ENCODE measurements at places on chromosomes 5 and 9.

GRCh38 chr5:52856564-52856963, 68.8 kb downstream of the ITGA1 start:
- no peak for DNase-seq

GRCh38 chr9:6153425-6153824, 62.2 kb upstream of the IL33 start:
- DNase-seq = no peak

GRCh38 chr9:1101846-1102641, 51.9 kb downstream of the DMRT2 start:
- no peak for DNase-seq

GRCh38 chr5:31587546-31587945, 51.4 kb upstream of the PDZD2 start:
- DNase-seq = no peak

DNA sequence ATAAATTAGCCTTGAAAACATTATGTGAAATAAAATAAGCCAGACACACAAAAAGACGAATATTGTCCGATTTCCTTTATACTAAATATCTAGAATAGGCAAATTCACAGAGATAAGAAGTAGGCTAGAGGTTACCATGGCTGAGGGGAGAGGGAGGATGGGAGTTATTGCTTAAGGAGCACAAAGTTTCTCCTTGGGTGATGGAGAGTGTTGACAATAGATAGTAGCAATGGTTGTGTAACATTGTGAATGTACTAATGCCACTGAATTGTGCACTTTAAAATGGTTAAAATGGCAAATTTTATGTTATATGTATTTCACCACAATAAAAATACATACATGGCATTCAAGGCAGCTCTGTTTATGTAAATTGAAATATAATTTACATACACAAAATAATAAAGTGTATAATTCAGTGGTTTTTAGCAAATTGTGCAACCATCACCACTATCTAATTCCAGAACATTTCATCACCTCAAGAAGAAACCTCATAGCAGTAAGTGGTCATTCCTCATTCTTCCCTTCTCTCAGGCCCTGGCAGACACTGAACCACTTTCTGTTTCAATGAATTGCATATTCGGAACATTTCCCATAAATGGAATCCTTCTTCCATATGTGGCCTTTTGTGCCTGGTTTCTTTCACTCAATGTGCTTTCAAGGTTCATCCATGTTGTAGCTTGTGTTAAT, 59.2 kb downstream of the NDST1 start:
- no peak for DNase-seq

GRCh38 chr5:170426149-170426767, 37.1 kb upstream of the KCNMB1 start:
- DNase-seq = no peak

GRCh38 chr9:132114102-132114707, 34.5 kb upstream of the MED27 start:
- peak; percentile 24 for DNase-seq

GRCh38 chr5:129063483-129064113, 31.0 kb upstream of the ISOC1 start:
- peak; percentile 68 for DNase-seq

- DNase-seq = no peak
Observed at GRCh38 chr5:166382031-166382430, 1909.4 kb upstream of the WWC1 start.

GRCh38 chr9:86340356-86341006, 13.7 kb downstream of the TUT7 start:
- no peak for DNase-seq

DNA sequence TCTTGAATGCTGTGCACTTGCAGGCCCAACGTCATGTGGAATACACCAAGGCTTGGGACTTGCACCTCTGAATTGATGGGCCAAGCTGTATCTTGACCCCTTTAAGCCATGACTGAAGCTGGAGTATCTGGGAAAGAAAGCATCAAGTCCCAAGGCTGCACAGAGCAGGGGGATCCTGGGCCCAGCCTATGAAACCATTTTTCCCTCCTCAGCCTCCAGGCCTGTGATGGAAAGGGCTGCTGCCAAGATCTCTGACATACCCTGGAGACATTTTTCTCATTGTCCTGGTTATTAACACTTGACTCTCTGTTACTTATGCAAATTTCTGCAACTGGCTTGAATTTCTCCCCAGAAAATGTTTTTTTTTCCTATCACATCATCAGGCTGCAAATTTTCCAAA, 174.0 kb upstream of the SNX2 start:
- DNase-seq = no peak

GRCh38 chr5:72138943-72139521, 31.8 kb downstream of the MAP1B start:
- no peak for DNase-seq

DNA sequence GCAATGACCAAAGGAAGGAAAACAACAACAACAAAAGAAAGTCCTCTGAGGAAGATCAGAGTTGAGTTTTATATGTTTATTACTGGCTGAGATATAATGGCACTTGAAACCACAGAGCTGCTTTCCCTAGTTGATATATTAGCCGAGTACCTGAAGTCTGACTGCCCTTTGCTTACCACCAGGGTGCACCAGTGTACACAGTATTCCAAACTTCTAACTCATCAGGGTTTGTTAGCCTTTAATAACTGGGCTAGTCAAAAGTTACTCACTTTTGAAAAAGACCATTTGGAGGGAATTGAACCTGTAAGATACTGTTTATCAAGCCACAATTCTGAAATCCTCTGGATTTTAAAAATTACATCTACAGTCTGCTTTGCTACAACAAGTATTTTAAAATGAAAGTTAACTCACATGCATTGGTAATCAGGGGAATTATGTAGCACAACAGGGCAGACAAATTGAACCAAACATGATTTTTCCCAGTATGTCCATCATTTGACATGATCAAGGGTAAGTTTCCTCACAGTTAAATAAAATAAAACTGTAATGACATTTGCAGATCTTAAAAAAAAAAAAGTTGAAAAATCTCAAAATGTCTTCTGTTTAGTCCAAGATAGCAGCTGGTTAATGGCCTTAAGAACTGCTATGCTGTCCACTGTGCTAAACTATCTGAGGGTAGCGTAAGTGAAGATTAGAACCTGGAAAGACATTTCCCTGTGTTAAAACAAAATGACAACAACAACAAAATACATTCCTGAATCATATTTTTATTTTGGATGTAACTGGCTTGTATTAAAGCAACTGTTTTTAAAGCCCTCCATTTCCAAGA, 57.3 kb upstream of the C6 start:
- peak; percentile 45 for DNase-seq

GRCh38 chr9:78940121-78940855, 631.5 kb upstream of the TLE4 start:
- no peak for DNase-seq

DNA sequence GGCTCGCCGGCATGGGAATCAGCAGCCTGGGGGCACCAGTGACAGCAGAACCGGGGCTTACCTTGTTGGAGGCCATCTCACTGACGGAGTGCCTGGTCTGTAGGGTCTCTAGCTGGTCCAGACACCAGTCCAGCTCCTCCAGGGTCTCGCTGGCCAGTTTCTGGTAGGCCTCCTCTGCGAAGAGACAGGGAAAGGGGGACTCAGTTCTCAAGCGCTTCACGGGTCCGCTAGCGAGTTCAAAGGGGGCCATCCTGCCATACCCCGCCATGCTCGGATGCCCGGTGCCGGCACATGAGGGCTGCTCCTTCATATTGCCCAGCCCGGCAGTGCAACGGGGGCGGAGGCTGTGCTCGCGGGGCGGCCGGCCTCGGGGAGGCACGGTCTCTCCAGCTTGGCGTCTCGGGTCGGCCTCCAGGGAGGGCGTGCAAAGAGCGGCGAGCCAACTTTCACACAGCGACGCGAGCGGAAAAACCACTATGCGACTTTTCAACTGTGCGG, 456.0 kb downstream of the RAB3C start:
- no peak for DNase-seq

DNA sequence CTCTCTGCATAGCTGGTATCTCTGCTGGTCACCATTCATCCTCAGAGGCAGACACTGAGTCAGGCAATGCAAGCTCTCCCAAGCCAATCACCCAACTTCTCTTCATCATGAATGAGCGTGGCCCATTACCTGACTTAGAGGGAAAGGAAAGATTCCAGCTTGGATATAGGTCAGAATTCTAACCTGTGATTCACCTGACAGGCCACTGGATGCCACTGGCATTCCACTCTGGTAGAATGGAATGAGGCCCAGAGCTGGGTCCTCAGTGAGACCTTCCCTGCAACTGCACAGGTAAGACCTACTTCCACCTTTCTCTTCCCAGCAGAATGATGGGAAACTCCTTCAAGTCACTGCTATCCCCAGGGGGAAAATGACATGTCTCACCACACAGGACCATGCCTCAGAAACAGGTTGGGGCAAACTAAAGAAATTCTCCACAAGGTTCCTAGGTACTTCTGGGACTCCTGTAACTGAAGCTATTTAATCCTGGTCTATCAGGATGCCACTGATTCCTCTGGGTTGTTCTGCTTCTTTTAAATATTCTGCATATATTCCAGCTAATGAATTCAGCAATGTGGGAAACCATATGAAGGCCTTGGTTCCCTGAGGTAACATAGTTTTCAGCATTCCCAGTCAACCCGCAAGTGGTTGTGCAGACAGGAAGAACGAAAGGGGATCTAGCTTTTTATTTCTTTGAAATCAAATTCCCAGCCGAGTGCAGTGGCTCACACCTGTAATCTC, 62.0 kb downstream of the SUSD1 start:
- no peak for DNase-seq

GRCh38 chr9:91403665-91404543, 19.7 kb downstream of the NFIL3 start:
- no peak for DNase-seq

DNA sequence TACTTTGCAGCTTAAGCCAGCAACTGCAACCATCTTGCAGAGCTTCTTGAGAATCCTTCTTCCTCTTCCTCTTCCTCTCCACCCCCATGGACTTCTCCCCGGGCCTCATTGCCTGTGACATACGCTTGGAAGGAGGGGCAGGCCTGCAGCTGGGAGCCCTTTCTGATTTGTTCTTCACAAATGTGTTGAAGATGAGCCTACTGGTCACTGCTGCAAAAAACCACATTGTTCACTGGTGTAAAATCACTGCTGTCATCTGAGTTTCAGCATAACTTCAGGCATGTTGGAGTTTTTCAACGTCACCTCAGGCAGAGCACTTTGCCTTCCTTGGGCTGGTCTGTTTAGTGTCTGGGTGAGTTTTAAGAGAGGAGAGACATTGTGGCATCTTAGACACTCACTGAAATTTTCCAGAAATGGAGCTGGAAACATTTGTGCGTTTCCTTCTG, 7.9 kb downstream of the TJP2 start:
- peak; percentile 64 for DNase-seq

DNA sequence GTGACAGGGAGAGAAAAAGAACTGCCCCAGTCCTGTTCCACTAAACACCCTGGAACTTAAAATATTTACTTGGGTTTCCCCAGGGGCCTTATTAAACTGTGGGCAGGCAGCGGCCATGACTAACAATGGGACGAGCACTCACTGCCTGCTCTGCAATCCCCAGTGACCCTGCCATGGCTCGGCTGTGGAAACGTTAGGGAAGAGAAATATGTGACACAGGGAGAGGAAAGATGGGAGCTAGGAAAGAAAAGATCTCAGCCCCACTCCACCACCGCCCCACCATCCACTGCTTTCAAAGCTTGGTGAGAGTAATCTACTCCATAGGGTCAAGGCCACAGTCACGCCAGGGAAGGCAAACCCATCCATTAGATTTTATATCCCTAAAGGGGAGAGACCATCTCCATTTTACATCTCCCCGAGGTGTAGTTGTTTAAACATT, 117.6 kb downstream of the EFNA5 start:
- DNase-seq = no peak

GRCh38 chr9:115379719-115380118, 261.8 kb upstream of the TNC start:
- no peak for DNase-seq

DNA sequence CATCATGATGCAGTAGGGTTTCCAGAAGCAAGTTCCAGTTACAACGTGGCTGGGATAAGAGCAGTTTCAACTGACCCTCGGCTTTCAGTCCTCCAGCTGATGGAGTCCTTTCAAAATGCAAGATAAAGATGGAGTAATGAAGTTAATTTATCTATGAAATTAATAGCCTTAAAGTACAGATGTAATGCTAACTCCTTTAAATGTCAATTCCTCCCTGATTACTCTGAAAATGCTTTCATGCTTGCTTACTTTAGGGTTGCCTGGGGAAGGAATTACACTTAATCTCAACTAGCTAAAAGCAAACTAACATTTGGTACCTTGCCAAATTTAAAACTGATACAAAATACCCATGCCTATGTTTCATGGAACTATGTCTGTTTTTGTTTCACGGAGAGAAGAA, 178.4 kb downstream of the KIAA0825 start:
- DNase-seq = no peak

DNA sequence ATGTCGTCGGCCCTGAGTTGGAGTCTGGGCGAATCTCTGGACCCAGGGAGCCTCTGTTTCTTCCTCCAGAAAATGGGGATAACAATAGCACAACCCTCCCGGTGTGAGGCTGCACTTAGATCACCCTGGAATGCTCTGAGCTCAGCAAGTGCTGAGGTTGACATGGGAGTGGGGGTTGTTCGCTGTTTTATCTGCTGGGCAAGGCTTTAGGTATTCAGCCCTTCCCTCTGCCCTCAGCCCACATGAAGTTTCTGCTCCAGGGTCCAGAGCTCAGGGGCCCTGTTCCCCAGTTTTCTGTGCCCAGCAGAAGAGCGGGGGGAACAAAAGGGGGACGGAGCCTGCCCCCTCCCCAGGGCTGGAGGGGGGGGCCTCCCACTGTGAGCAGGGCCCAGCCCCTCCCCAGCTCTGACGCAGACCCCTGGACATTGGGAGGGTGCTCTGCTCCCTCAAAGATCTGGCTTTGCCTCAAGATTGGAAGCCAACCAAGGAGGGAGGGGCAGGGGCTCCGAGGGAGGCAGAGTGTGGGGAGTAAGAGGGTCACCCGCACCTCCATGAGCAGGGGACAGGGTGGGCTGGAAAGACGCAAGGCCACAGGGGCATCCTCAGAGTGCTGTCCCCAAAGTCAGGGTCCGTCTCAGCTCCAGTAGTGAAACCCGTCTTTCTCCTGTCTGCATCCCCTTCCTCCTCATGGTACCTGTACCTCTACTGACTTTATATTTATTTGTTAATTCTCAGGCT, 215.6 kb downstream of the C9orf50 start:
- DNase-seq = no peak

GRCh38 chr9:131546336-131547084, 1.2 kb downstream of the PRRT1B start:
- DNase-seq = no peak
